PC-3 (cell line): ENCODE measurements at places on chromosomes 2 and 18.

DNA sequence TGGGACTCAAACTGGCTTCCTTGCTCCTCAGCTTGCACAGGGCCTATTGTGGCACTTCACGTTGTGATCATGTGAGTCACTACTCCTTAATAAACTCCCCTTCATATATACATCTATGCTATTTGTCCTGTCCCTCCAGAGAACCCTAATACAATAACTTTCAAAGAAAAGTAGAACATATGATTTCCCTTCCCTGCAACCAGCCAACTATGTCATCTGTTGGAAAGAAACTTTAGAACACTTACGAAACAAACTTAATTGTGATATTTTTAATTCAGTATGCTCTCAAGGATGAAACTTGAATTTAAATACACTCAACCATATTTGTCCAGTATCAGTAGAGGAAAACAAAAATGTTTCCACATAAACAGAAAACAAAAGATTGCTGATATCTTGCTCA, 84.4 kb downstream of the DYM start:
- DNase-seq: no peak

DNA sequence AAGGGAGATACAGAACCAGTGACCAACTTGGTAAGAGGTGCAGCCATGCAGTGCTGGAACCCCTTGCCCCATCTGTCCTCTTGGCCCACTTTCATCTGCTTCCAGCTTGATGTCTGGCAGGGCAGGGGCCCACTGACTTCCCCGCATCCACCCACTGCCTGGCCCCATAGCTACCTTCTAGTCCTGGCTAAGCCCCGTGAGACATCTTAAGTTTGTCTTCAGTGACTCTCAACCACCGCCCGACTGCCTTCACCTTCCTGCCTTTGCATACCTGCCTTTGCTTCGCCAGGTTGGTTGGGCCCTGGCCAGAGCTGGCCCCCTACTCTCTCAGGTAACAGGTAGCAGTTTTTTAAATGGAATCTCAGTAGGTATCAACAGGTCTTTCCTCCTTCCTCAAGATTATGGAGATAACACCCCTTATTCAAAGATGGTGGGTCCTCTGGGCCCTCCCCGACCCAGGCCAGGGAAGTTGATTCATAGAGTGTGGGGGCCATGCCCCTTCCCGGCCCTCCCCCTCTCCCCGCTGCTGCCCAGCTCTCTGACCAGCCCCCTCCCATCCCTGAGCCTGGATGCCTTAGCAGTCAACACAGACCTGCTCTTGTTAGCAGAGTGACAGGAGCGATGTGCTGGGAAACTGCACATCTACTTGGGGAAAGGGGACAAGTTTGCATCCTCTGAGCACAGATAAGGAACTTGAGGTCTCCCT, 2.8 kb downstream of the ARID5A start:
- no peak for DNase-seq

DNA sequence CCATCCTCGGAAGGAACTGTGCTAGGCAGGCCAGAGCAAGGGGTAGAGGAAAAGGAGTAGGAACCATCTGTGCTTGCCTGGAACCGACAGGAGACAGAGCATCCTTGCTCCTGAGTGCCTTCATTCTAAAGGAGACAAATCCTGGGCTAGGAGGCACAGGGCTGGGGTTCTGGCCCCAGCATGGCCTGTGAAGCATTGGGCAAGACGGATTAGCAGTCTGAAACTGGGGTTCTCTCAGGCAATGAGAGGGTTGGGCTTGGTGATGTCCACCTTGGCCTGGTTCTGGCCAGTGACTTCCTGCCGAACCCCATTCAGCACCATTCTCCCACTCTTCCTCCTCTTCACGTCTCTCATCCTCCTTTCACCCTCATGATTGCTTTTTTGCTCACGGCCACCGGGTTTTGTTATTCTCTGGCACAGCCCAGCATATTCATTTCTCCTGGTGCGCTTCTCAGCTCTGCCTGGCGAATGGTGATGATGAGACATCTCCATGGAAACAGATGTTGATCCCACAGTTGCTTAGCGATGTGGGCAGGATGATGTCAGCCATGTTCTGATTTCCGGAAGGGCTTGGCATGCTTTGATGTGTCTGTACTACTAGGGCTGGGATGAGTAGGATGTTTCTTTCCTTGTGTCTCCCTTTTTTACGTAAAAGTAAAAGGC, 127.7 kb downstream of the CAPN13 start:
- DNase-seq: no peak

- DNase-seq: no peak
Observed at GRCh38 chr2:43331422-43331821, 105.0 kb upstream of the ZFP36L2 start.

GRCh38 chr2:168237741-168238140, 9.7 kb downstream of the STK39 start:
- DNase-seq: peak; percentile 30

DNA sequence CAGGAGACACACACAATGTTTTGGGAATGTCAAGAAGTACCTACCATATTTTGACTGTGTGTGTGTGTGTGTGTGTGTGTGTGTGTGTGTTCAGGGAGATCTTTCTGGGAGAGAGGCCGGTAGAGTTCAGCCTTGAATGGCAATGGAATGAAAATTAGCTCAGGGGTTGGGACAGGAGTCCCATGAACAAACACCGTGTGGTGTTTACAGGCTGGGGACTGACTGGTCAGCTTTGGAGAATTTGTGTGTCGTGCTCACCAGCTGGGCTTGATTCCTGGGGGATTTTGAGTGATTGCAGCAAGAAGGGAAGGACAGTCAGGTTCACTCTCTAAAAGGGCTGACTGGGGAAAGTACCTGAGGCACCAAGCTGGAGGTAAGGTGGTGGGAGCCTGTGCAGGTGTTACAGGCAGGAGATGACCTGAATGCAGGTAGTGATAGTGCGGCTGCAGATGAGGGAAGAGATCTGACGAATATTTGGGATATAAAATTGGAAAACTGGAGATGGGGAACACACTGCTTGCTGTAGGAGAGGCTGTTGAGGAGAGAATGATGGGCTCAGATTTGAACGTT, 2.5 kb upstream of the ADNP2 start:
- no peak for DNase-seq

- no peak for DNase-seq
Observed at GRCh38 chr2:148842050-148842449, 33.0 kb upstream of the KIF5C start.

- DNase-seq: no peak
Observed at GRCh38 chr2:196389670-196390069, 218.3 kb upstream of the STK17B start.

DNA sequence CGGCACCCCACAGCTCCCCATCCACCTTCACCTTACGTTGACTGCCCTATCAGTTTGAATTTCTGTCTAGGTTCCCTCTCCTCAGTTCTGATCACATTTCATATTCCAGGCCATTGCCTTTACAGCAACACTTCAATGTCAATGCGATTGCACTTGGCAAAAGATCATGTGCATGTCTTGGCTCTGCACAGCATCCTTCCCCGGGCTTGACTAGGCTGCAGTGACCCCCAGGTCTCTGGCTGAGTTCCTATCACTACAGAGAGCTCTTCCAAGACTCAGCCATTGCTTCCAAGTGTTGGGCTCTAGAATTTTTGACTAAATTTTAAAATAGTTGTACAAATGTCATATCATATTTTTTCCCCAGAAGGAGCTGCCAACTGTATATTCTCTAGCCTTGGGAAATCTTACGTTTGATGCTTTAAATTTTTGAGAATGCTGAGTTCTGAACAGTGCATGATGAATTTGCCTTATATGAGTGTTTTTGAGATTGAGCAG, 103.8 kb upstream of the NEDD4L start:
- DNase-seq: no peak

DNA sequence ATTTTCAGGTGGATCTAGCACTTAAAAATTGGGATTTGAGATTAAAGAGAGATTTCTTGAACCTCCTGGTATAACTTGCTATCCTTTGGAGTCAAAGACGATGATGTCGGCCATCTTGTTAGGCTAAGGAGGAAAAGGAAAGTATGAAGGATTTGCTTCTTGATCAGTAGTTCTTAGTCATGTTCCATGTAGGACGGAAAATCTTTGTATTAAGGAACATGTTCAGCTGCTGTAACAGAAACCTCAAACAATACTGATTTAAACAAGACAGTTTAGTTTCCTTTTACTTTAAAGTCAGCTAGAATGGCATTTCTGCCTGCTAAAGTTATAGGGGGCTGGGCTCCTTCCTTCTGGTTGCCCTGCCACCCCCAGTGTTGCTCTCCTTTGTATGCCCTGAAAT, 56.4 kb upstream of the MGAT5 start:
- DNase-seq: no peak

DNA sequence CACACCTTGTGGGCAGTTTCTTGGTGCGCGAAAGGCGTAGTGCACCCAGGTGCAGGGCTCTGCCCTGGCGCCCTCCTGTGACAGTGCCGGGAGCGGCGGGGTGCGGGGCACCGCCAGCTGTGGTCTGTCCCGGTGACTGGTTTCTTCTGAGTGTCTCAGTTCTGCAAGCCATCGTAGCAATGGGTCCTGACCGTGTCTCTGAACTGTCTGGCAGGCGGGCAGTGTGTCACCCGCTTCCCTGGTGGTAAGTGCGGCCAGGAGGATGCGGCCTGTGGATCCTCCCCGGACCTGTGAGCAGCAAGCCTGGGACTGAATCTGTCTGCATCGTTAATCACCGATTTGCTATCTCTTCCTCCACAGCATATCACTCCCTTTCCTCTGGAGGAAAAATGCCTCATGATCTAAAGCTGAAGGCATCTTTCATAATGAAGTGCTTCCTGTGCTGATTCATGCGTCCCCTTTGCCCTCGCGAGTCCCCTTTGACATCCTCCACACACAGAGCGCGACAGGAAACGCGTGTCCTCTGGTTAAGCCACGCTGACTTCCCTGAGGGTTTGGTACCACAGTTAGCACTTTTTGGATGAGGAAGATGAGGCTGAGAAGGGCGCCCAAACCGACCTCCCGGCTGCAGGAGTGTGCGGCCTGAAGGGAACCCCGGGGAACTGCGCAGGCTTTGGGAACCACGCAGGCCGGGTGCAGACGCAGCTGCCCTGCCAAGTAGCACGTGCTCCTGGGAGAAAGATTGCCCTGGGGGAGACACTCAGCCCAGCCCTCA, 416.0 kb upstream of the HS6ST1 start:
- no peak for DNase-seq

GRCh38 chr2:113337809-113338208, 59.1 kb upstream of the PAX8 start:
- DNase-seq: no peak

DNA sequence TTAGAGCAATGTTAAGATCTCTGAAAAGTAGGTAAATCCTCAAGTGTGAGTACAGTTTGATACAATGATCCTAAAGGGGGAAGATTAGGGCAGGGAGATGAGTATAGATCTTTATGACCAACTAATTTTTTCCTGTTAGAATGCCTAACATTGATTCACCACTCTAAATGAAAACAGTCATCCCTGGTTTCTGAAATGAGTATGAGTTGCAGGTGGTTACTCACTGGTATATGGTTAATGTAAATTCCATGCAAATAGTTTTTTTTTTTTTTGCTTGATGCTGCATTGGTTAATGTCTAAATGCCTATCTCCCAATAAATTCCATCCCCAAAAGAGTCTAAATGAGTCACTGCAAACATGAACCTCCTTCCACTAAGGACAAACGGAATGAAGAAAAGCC, 55.0 kb upstream of the SERPINB2 start:
- peak; percentile 96 for DNase-seq

GRCh38 chr2:177335917-177336450, 56.6 kb upstream of the AGPS start:
- DNase-seq: no peak

DNA sequence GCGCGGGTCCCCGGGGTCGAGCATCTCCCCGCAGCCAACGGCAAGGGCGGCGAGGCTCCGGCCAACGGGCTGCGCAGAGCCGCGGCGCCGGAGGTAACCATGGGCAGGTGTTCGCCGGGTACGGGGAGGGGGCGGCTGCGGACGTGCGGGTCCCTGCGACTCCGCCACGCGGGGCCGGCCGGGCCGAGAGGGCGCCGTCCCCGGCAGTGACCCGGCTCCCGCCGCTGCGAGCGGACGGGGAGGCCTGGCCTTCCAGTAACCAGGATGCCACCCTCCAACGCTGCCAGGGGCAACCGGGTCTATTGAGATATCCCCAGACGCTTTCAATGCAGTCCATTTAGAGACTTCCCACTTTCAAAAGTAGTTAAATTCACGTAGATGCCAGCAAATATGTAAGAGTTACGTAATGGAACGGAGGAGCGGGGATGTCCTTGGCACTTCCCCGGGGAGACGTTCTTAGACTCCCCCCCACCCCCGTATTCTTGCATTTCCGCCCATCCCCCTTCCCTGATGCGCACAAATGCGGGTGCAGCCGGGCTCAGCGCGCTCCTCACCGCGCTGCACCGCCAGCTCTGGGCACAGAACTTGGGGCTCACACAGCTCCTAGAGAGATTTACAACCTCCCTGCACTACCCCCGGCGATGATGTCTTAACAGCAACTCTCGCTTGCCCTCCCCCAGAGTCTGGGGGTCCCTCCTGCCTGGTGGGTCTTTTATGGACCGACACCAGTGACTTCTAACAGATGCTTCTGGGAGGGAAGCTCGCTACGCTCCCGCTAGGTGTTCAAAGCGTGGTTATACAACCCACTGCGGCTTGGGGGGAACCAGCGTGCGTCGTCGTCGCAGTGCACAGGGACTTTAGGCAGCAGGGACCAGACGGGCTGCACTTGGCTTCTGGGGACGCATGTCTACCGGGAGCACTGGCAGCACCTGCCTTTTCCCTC, 657 bp downstream of the SGPP2 start:
- DNase-seq: no peak

DNA sequence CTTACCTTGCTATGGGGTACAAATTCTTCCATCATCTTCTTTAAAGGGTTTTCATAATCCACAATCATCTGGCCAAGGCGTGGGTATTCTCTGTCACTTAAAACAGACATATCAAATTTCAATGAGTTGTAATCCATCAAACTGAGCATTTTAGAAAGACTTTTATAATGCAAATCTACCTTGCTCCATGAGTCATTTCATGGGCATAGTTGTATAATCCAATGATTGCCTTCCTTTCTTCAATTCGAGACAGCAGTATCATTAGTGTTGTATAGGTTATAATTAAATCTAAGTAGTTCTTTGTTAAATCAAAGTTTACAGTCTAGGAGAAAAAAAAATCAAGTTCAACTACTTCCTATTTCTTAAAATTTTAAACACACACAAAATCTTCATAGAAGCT, 36.3 kb downstream of the NCKAP1 start:
- DNase-seq: no peak

DNA sequence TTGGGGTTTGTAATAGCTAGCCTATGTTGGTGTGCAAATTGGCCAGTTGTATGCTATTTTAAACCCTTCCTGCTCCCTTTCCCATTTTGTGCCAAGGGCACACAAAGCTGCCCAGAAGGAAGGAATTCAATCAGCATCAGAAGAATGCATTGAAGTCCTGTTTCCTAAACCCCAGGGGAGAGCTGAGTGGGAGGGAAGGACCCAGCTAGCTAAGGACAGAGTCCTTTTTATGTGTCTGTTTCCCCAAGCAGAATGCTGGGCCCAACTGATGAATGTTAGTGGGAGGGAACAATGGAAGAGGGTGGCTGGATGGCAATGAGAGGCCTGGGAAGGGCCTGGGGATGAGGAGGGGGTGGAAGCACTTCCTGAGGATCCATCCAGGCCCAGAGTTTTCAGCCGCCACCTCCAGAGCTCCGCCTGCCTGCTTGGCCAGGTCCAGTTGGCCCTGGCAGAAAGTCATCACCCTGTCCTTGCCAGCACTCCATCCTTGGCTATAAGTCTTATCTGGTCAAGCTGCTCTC, 32.7 kb downstream of the MEX3C start:
- DNase-seq: no peak
